ENCODE measurements at places on chromosomes 3 and 15.
A peak's percentile ranks its signal among the peaks of the same experiment; 100 is the strongest.

DNA sequence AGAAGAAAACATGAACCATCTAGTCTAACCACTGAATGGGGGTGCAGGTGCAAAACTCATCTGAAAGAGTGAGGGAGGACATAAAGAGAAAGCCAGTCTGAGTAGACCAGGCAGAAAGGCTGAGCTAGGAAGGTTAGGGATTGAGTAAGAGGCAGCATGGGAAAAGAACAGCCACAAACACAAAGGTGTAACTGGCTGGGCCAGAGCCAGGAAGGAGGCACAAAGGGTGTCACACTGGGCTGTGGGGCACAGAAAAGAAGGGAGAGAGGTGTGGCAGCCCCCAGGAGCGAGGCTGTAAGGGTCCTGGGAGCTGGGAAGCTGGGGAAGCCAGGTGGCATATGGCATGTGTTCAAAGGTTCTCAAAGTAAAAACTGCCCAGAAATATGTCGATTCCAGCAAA, 18.7 kb downstream of the IGSF11 start:
- DNase-seq: no peak

GRCh38 chr3:89697321-89697916, 590.0 kb downstream of the EPHA3 start:
- no peak for DNase-seq

DNA sequence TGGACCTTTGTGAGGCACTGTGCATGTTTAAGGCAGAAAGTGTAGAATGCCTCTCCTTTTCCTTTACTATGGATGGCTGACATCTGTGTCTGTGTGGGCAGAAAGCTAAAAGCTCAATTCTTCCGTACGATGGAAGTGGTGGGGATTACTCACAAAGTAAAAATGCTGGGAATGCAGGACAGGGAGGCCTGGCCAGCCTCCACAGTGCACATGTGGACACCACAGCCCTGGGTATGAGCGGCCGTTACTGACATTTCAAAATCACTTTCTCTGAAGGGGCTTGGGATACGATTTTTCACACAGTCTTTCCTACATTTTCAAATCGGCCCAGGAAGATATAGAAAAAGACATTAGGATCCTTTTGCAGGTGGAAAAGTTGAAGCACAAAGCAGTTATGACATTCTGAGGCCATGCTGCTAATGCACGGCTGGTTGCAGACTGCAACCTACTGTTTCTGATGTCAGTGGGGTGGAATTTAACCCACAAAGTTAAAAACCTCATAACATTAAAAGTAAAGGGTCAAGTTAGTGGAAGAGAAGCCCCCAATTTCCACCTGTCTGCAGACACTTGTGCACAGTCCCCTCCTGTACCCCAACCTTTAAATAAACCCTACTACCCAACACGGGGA, 27.9 kb downstream of the EHD4 start:
- no peak for DNase-seq

GRCh38 chr3:159472611-159473010, 516.0 kb upstream of the IL12A start:
- DNase-seq: no peak

GRCh38 chr15:35867356-35867755, 321.4 kb upstream of the DPH6 start:
- DNase-seq: no peak

- DNase-seq: no peak
Observed at GRCh38 chr3:128327606-128328031, 139.1 kb downstream of the DNAJB8 start.

DNA sequence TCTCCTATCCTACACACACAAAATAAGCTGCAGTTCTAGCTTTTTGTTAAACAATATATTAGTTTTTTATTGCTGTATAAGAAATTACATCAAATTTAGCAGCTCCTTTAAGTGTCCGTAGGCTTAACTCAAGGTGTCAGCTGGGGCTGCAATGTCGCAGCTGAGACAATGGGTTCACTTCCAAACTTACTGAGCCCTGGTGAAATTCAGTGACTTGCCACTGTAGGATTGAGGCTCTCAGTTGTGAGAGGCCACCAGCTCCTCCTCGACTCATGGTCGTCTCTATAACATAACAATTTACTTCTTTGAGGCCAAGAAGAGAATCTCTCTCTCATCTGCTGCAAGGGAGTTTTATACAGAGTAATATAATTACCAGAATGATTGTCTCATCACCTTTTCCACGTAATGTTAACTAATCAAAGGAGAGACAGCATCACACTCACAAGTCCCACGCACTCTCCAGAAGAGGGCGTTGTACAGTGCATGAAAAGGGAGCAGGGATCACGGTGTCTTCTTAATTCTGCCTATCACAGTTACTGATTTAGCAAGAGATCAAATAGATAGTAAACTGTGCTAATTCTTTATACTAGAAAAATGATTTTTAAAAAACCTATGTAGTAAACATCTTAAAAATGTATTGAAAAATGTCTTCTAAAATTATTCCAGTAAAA, 735.6 kb upstream of the GBE1 start:
- no peak for DNase-seq

DNA sequence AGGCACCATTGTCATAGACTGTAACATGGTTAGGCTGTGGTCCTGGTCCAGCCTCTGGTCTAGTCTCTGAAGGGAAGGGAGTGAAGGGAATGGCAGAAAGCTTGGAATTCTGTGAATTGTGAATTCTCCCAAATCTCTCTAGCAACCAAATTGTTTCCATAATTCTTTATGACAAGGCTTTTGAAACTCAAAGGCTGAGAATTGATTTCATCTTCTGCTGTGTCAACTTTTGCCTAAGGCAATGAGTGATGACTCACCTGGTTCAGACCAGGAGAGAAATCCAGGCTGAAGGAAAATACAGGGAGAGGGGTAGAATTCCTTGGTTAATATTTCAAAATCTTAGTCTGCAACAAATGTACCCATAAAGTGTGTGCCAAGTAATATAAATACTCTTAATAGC, 82.6 kb upstream of the ADPGK start:
- no peak for DNase-seq

DNA sequence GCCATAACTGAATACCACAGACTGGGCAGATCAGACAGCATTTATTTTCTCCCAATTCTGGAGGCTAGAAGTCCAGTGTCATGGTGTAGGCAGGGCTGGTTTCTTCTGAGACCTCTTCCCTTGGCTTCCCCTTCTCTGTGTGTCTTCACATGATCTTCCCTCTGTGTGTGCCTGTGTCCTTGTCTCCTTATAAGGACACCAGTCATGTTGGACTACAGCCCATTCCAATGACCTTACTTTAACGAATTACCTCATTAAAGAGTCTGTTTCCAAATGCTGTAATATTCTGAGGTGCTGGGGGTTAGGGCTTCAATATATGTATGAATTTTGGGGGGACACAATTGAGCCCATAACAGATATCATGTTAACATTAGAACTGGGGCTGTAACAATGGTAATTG, 13.3 kb upstream of the RARRES1 start:
- DNase-seq: no peak

DNA sequence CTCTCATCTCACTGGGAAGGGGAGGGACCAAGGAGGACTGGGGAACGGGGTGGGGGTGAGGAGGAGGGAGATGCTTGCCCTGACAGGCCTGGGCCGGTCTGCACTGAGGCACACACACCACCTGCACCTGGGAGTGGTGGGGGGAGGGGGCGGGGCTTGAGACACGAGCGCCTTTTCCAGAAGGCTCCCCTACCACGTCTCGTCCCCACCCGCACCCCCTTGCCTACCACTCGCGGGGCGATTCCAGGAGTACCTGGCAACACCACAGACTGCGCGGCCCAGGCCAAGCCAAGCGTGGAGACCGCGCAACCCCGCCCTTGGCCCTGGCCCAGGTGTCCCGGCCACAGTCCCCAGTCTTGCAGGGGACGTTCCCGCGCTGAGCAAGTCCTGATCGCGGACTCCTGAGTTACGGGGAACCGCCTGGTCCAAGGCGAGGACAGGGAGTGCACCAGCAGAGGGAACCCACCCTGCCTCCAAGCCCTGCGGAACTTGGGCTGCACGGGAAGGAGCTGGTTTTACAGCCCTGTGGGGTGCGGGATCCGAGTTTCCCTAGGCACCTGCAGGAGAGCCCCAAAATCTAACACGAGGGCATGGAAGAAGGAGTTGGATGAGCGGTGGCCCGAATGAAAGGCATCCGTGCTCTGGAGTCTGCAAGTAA, 68.1 kb upstream of the SH3GL3 start:
- peak; percentile 28 for DNase-seq

DNA sequence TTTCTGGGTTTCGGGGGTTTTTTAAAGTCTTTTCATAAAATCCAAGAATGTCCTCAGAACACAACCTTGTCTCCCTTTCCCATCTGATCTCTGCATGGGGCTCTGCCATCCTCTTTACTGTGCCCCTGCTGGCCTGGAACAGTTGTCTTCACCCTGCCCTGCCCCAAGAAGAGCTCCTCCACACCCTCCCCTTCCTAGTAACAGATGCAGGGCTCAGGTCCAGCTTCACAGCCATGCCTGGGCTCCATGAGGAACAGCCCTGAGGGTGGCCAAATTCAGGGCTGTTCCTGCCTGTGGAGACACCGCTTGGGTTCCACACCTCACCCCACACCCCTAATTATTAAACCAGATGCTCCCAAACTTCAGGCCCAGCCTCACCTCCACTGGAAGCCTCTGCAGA, 12.9 kb upstream of the ULK3 start:
- no peak for DNase-seq

GRCh38 chr3:24704496-24704895, 209.8 kb upstream of the THRB start:
- DNase-seq: no peak

DNA sequence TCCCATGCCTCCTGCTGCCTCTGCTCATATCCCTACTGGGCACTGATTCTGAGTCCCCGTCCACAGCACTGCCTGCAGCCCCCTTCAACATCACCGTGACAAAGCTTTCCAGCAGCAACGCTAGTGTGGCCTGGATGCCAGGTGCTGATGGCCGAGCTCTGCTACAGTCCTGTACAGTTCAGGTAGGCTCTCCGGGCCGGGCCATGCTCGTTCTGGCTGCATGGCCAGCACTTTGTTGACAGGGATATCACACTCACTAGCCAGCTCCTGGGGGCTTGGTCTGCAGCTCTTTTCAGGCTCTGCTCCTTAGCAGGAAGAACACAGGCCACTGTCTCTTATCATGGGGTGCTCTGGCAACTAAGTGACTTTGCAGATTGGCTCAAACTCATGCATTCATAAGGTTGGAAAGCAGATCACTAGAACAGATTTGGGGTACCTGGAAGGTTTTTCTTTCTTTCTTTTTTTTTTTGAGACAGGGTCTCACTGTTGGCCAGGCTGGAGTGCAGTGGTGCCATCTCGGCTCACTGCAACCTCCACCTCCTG, 6.0 kb downstream of the TYRO3 start:
- DNase-seq: no peak

GRCh38 chr3:52925405-52926313, 28.3 kb upstream of the STIMATE start:
- DNase-seq: no peak

DNA sequence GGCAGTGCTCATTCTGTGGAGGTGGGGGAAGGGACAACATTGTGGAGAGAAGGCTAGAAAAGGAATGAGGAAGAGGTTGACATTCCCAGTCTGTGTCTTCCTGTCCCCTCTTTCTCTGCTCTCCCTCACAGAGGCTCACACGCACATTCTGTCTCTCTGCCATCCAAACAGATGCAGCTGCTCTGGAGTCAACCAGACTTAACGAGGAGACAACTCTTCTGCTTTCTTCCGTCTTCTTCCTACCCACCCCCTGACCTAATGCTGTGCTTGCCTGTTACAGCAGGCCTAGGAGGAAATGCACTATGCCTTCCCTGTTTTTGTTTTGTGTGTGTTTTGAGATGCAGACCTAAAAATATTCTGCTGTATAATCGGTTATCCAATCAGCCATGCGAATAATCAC, 121.9 kb downstream of the CACNA1D start:
- DNase-seq: no peak

- DNase-seq: no peak
Observed at GRCh38 chr15:57150066-57150865, 226.0 kb upstream of the CGNL1 start.

GRCh38 chr3:23594894-23595670, 210.7 kb upstream of the UBE2E1 start:
- no peak for DNase-seq

DNA sequence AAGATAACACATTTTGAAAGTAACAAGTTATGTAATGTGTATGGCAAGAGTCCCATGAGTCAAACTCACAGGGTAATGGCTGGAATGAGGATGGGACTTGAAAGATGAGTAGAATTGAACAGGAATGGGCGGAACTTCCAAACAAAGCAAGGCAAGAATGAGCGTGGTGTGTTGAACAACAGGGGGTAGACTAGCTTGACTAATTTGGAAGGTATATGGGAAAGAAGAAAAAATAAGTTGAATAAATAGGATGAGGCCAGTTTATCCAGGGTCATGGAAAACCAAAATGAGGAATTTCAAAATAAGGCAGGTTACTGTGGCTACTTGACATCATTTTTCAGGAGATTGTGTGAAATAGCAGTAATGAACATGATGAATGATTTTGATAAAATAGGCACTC, 2.5 kb upstream of the DPH6 start:
- no peak for DNase-seq

DNA sequence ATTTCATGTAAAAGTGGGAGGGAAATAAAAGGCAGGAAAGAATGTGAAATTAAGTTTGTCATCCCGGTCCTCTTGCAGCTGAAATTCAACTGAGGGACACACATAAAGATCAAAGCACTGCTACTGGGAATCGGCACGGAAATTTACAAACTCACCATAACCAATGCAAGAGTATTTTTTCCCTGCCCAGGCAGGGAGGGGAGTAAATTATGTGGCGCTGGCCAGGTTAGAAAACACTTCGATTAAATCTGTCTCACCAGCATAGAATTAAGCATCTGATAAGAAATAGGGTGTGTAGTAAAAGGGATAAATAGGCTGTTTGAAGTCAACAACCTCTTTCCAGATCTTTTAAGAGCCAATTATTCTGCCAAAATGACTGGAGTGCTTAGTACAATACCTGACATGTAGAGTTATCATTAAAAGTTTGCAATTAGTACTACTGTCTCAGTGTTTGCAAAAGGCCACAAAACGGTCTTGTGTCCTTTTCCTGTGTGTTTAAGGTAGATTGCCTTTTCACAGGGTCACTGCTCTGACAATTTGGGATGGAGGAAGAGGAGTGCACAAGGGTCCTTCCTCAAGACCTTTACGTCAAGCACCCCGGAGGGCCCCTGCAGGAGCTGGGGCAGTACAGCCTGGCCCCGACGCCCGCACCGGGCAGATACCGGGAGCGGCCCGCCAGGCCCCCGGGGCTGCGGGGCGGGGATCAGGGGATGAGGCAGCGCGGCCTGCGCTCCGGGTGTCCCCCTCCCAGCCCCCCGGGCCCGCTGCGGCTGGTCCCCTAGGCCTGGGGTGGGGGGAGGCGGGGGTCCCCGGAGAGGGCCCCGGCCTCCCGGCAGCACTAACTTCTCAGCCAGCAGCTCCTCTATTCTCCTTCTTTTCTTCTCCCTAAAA, 651 bp downstream of the UBA3 start:
- peak; percentile 66 for DNase-seq

DNA sequence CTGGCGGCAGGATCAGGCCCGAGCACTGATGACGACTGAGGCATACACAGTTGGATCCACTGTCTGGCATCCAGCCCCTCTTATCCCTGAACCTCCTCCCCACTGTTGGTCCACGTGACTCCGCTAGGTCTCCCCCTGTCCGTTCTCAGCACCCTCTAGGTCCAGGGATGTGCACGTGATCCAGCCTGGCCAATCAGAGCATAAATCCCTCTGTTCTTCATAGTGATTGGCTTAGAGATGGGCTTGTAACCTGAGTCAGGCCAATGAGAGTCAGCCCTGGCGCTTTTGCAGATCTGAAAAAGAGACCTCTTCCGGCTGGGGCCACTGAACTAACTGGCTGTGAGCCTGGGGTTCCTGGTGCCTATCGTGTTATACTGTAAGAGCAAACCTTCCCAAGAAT, 20.5 kb upstream of the IQSEC1 start:
- DNase-seq: no peak

GRCh38 chr3:14514323-14514720, 25.8 kb downstream of the GRIP2 start:
- DNase-seq: no peak
